Activated CD4-positive, CD25-positive, alpha-beta regulatory T cell treated with anti-CD3 and anti-CD28 coated beads, Interleukin-2, amount 50 U/mL, for 16 hours (primary cell): ENCODE measurements at places on chromosomes 3 and 15.

GRCh38 chr15:62125773-62126172 lies 39.3 kb downstream of the C2CD4B start:
- no peak for DNase-seq

DNA sequence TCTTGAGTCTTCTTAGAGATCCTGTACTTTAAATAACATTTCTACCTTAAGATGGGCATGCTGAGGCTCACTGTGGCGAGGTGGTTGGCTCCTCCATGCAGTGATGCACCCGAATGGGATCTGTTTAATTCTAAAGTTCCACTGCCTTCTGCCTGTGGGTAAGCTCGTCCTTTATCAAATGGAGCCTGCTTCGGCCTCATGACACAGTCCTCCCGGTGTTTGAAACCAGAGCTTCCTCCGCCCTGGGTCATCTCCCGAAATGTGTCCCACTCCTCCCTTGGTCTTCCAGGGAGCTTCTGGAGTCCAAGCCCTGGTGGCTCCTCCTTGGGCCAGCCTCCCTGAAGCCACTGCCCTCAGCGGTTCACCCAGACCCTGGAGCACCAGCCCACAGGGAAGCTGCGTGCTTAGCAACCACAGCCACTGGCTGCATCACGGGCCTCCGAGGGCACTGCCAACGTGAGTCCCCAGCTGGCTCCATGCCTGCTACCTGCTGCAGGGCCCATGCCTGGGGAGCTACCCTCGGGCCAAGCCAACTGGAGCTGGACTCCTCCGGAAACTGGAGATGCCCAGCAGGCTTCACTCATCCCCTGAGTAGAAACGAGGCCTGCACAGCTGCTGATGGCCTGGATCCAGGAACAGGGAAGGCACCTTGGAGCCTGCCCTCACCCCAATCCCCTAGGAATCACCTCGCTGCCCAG lies 3.3 kb downstream of the RHCG start:
- no peak for DNase-seq

DNA sequence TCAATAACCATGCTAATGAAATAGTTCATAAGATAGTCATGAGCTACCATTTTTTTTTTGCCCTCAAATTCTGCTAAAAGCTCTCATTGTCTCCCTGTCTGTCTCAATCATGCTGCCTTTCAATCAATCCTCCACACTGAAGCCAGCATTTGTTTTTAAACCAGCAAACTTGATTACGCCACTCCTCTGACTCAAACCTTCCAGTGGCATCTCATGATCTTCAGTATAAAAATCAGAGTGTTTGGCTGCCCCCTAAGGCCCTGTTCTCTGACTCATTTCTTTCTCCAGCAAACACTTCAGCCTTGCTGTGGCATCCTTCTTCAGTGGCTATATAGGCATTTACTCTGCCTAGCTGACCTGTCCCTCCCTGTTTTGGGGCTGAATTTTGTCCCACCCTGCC lies 36.0 kb upstream of the EOMES start:
- no peak for DNase-seq

DNA sequence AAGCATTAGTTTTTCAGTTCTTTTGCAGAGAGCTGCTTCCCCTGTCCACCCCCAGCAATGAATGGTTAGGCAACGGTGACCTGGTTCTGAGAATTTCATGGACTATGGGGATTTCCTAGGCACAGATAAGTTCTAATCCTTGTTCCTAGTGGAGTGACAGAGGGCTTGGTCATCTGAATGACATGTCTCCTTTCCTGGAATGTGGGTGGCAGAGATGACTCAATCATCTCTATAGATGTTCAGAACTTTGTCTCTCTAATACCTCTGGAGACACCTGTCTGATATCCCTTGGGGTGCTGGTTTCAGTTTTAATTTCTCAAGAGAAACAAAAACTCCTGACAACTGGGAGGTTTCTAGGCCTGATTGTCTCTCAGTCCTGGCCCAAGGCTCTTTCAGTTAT lies 10.4 kb downstream of the PLA2G4E start:
- no peak for DNase-seq

DNA sequence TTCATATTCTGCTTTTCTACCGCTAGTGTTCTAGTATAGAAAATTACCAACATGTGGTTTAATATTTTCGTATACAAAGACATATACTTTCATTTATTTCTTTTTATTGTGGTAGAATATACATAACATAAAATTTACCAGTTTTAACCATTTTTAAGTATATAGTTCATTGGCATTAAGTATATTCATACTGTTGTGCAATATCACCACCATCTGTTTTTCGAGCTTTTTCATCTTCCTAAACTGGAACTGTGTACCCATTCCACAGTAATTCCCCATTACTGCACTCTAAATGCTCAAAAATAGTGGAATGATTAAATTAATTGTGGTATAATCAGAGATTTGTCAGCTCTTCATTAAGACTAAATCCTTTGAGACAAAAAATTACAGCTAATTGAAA lies 62.9 kb downstream of the ECT2 start:
- DNase-seq: no peak

DNA sequence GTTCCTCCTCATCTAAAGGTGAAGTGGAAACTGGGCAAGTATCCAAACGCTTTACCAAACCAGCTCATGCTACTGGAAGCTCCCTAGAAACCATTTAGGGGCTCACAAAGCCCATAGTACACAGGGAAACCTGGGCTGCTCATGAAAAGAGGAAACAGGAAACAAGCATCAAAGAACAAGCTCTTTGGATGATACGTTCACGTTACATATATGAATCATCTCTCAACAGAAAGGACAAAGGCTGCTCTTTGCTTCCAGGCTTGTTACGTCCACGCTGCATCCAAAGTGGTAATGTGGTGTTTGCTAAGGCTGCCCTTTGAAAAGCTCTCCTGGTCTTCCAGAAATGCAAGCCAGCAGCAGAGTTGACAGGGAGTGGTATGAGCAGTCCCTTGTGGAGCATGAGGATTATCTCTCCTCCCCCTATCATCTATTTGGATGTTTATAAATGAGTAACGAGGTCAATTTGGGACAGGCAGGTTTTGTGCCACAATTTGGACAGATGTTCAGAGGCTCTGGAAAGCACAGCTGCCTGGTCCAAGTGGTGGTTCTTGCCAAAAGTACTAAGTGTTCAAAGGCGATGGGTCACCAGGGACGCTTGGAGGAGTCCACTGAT lies 98.0 kb upstream of the RORA start:
- no peak for DNase-seq

DNA sequence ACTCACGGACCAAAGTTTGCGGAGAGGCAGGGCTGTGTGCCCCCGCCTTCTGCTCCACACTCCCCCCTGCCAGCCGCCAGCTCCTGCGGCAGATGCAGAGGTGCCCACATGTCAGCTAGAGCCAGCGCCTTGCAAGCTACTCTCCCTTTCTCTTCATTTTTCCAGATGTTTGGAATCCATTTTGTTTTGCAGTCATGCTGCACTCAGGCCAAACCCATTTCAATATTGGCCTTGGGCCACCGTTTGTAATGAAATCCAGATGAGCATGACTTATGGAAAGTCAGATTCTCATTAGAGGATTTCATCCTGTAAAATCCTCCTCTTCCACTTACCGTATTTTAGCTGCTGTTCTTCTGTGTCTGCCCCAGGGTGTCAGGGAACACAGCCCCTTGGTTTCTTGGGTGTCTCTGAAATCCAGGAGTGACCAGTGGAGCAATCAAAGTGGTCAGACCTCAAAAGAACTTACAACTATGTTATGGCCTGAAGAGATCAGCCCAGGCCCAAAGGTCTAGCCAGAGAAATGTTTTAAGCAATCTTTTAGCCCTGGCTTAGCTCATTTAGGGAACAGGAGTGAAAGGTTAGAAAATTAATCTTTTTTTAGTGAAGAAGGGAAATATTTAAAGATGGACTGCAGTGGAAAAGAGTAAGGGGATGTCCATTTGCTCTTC lies 65.8 kb downstream of the AAGAB start:
- no peak for DNase-seq

- no peak for DNase-seq
Measured at GRCh38 chr3:51739110-51739509, 32.2 kb downstream of the GRM2 start.
